ENCODE measurements at places on chromosomes 5 and 9.

GRCh38 chr9:91734371-91734981, 215.6 kb downstream of the ROR2 start:
- peak; percentile 57 for DNase-seq

DNA sequence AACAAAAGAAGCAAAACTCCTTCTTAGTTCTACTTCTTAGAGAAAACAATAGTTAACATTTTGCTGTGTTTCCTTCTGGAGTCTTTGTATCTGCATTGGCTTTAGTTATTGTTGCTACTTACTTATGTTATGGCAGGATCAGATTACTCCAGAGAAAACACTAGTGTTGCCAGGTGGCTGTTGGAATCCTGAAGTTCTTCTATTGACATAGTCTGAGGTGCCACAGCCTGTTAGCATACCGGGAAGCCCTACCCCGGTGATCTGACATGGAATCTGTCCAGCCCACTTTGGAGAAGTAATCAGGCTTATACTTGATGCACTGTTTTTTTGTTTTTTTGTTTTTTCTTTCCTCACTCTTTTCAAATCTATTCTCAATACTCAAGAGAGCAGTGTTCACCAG, 68.5 kb upstream of the CEP78 start:
- DNase-seq, result no peak

DNA sequence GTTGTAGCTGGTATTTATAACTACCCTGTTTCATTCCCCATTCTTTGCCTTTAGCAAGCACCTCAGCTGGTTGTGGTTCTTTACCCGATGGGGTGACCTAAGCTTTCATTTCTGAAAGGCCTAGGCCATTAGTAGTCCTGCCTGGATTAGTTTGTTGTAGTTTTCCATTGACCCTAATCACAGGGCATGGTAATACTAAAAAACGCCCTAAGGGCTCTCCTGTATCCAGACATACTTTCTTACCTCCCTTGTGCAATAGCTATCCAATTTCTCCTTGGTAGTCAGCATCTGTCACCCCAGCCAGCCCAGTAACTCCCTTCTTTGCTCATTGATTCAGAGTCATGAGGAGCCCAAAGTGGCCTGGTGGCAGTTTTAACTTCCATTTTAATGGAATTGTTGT, 24.0 kb downstream of the TMOD1 start:
- no peak for DNase-seq

DNA sequence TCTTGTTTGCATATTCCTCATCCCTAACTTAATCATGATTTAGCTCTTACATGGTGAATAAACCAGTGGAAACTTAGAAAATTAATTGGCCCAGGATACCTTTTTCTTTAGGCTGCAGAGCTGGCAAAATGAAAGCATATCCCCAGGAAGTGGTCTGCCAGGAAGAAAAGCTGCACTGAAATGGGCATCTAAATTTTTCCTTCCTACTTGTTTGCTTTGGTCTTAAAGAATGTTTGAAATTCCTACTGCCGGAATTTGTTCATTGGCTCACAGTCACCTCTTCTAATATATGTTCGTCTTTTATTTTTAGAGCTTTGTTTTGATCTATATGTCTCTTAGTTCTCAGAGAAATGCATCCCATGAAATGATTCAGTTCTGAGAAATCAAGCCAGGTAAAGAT, 113.2 kb upstream of the ELL2 start:
- DNase-seq, result no peak

- no peak for DNase-seq
These were observed 218.0 kb upstream of the C9orf72 start for GRCh38 chr9:27791311-27791710.

DNA sequence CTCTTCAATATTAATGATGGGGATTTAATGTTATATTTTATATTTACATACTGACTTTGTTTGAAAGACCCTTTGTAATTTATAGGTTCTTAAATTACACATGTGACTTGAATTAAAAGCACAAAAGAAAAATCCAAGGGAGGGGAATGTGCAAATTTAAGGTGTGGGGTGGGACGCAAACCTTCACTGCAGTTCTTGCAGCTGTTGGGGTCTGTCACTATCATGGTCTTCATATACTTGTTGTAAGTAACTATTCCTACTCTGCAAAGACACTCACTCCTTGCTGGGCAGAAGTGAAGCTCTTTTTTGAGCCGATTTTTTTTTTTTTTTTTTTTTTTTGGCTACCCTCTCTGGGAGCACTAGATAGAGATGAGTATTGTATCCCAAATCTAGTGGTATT, 505.3 kb downstream of the ARHGEF28 start:
- no peak for DNase-seq

GRCh38 chr9:17216646-17217045, 81.8 kb downstream of the CNTLN start:
- no peak for DNase-seq

DNA sequence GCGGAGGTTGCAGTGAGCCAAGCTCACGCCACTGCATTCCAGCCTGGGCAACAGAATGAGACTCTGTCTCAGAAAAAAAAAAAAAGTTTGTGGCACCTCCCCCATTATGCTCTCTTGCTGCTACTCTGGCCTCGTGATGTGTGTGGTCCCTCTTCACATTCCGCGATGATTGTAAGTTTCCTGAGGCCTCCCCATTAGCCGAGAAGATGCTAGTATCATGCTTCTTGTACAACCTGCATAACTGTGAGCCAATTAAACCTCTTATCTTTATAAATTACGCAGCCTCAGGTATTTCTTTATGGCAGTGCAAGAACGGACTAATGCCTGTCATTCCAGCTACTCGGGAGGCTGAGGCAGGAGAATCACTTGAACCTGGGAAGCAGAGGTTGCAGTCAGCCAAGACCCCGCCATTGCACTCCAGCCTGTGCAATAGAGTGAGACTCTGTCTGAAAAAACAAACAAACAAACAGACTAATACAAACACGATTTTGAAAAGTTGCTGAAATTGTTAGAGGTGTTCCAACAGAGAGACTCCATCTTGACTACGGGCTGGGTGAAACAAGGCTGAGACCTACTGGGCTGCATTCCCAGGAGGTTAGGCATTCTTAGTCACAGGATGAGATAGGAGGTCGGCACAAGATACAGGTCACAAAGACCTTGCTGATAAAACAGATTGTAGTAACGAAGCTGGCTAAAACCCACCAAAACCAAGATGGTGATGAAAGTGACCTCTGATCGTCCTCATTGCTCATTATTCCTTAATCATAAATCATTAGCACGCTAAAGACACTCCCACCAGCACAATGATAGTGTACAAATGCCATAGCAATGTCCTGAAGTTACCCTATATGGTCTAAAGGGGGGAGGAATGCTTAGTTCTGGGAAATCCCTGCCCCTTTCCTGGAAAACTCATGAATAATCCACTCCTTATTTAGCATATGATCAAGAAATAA, 8.3 kb upstream of the AFF4 start:
- no peak for DNase-seq

- no peak for DNase-seq
These were observed 813.4 kb downstream of the TLE1 start for GRCh38 chr9:80875947-80876346.

GRCh38 chr5:101531026-101531425, 627.9 kb upstream of the ST8SIA4 start:
- no peak for DNase-seq

Data from T-cell (primary cell).